ENCODE measurements at places on chromosomes 11 and 22. TPM values are rescaled to one million over a fixed set of nuclear protein-coding genes. Genes with fewer than 3 reads are reported as not detected.

SMC1B gene
- 0.06 TPM for total RNA-seq

CDC42EP2 gene
- total RNA-seq: 1.1 TPM

FEN1 gene
- total RNA-seq: 10.2 TPM

IL10RA gene
- total RNA-seq: 450 TPM

RPL27A gene
- 2,234 TPM for total RNA-seq

CCDC188 gene
- 0.66 TPM for total RNA-seq

FOLR3 gene
- total RNA-seq: not detected

CEP57 gene
- total RNA-seq: 69.6 TPM

HOATZ gene
- not detected for total RNA-seq

OR5F1 gene
- total RNA-seq: not detected

APOL5 gene
- not detected for total RNA-seq

RFPL1 gene
- total RNA-seq: not detected

BEST1 gene
- not detected for total RNA-seq

CBL gene
- 41.7 TPM for total RNA-seq

OR5L2 gene
- not detected for total RNA-seq

CRELD2 gene
- 30.2 TPM for total RNA-seq

PTGDR2 gene
- 2.2 TPM for total RNA-seq

PIK3C2A gene
- 30.0 TPM for total RNA-seq

PDGFD gene
- 0.76 TPM for total RNA-seq

RTN4RL2 gene
- 1.1 TPM for total RNA-seq

SEPTIN3 gene
- 0.30 TPM for total RNA-seq

CRYAB gene
- 0.49 TPM for total RNA-seq

KCTD17 gene
- total RNA-seq: 36.2 TPM

HYLS1 gene
- total RNA-seq: 4.0 TPM

Data from T-cell (primary cell).